Fibroblast of lung (primary cell): ENCODE measurements at places on chromosomes 6 and 20. TPM values are rescaled to one million over a fixed set of nuclear protein-coding genes. Genes with fewer than 3 reads are reported as not detected.

GRCh38 chr6:78908621-78909020 lies 41.3 kb downstream of the IRAK1BP1 start:
- no peak for DNase-seq

DNA sequence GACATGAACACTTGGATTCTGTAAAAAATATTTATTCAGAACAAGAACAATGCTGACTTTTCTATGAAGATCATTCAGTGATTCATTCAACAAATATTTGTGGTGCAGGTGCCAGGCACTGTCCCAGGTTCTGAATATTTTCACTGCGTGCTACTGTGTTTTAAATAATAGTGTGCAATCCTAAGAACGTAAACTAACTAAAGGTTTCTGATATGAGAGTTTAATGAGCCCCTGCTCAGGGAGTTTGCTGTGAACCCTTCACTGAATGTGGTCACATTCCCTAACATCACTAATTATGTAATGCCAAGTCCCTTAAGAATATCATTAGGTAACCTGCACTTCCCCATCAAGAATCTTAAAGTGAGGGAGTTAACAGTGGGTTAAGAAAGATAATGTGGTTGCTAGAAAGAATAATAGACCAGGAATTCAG lies 1.7 kb upstream of the TMEM170B start:
- DNase-seq = peak; percentile 52

DNA sequence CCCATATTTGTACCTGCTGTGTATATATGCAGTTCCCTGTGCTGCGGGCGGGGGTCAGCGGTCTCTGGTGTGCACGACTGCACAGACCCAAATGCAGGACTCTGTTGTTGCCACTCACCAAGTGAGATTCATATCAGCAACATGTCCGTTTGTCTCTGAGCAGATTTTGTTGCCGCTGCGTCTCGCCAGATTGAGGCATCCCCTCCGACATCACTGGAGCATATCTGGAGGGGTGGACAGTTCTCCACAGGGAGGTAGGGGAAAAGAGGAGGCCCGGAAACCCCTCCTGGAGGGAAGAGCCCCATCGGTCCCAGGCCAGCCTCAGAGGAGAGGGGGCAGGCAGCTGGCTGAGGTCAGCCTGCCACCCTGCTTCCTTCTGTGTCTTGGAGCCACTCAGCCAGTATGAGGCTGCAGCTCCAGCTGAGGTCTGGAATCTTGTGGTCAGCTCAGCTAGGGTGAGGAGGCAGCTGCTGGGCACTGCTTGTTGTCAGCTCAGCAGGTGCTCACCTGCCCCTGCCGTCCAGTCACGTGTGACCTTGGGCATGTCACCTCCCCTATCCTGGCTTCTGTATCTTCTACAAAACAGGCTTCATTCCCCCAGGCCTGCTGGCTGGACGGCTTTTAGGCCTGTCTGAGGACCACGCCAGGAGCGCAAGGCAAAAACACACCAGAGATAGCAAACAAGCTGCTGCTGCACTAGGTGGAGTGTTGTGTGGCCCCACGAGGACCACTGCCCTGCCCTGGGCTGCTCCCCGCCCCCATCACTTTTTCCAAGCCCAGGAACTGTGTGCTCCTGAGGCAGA lies 47.1 kb downstream of the HNF4A start:
- no peak for DNase-seq

- DNase-seq = peak; percentile 35
Observed at GRCh38 chr6:1604158-1605003, 5.3 kb upstream of the FOXC1 start.

The SLC22A16 gene
- polyA plus RNA-seq = not detected in 2 replicates

The CCN2 gene
- 216 and 347 TPM in 2 replicates for polyA plus RNA-seq
